BE2C (cell line): ENCODE measurements at places on chromosomes 6 and 20.

GRCh38 chr6:13261464-13261994 lies 66.8 kb downstream of the TBC1D7 start:
- no peak for DNase-seq

- DNase-seq = peak; percentile 60
Observed at GRCh38 chr20:35329435-35330139, 37.4 kb upstream of the FAM83C start.

GRCh38 chr6:43849844-43850243 lies 79.8 kb downstream of the VEGFA start:
- no peak for DNase-seq

GRCh38 chr20:64067733-64068307 lies 4.8 kb downstream of the TCEA2 start:
- DNase-seq = no peak

GRCh38 chr6:154314084-154314483 lies 42.5 kb downstream of the IPCEF1 start:
- no peak for DNase-seq

GRCh38 chr20:41386502-41387427 lies 20.1 kb upstream of the EMILIN3 start:
- no peak for DNase-seq
